ENCODE measurements at places on chromosomes 16 and 17.
A peak's percentile ranks its signal among the peaks of the same experiment; 100 is the strongest.

GRCh38 chr17:57251211-57251787, 5.0 kb upstream of the MSI2 start:
- DNase-seq: no peak

GRCh38 chr17:69962436-69962995, 112.5 kb upstream of the KCNJ16 start:
- no peak for DNase-seq

GRCh38 chr17:32356750-32357149, 6.8 kb downstream of the ZNF207 start:
- DNase-seq: no peak

GRCh38 chr17:55254375-55254774, 10.4 kb upstream of the HLF start:
- DNase-seq: no peak

DNA sequence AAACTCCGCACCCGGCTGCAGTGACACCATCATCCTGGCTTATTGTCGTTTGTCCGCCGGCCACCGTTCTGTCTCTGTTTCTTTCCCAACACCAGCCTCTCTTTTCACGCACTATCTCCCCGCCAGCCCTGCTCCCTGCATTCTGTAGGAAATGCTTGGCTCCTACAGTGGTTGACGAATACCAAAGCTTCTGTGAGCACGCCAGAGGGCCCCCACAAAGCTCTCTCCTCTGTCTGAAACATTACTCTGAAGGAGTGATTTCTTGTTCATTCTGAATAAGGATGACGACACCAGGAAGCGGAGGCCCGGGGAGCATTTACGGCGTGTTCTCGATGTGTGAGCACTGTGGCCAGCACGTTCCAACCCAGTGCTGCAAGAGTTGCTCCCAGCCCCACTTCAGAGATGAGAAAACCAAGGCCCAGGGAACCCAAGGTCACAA, 58.8 kb downstream of the ADCY9 start:
- no peak for DNase-seq

- no peak for DNase-seq
Measured at GRCh38 chr17:42817866-42818265, 6.2 kb downstream of the BECN1 start.

DNA sequence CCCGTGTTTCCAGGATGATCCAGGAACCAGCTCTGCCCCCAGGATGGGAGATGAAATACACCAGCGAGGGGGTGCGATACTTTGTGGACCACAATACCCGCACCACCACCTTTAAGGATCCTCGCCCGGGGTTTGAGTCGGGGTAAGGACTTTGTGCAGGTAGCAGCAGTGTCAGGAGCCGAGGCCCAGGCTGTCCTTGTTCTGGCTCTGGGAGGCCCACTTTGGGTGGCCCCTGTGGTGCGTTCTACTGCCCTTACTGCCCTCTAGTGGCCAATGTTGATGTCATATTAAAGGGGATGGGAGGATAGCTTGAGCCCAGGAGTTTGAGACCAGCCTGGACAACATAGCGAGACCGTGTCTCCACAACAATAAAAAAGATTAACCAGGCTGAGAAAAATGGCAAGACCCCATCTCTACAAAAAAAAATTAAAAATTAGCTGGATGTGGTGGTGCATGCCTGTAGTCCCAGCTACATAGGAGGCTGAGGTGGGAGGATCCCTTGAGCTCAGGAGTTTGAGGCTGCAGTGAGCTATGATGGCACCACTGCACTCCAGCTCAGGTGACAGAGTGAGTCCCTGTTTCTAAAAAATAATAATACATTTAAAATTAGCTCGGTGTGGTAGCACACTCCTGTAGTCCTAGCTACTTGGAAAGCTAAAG, 20.9 kb upstream of the CLEC18A start:
- DNase-seq: peak; percentile 53

- DNase-seq: no peak
Measured at GRCh38 chr16:46718214-46718613, 28.8 kb downstream of the ORC6 start.

DNA sequence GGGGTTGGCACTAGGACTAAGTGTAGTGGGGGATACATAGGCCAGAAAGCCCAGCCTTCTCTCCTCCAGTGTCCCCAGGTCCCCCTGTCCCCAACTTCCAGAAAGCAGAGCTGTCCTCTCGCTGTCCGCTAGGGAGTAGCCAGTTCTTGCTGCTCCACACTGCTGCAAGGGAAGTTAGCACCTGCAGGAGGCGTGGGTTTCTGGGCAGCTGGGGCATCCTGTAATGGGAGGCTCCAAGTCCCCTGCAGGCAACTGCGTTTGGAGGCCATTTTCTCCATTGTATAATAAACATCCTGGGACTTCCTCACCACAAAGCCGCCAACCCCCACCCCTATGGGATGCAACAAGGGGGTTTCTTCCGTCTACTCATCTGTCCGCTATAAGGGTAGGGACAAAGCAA, 1.7 kb downstream of the RPRML start:
- DNase-seq: no peak

DNA sequence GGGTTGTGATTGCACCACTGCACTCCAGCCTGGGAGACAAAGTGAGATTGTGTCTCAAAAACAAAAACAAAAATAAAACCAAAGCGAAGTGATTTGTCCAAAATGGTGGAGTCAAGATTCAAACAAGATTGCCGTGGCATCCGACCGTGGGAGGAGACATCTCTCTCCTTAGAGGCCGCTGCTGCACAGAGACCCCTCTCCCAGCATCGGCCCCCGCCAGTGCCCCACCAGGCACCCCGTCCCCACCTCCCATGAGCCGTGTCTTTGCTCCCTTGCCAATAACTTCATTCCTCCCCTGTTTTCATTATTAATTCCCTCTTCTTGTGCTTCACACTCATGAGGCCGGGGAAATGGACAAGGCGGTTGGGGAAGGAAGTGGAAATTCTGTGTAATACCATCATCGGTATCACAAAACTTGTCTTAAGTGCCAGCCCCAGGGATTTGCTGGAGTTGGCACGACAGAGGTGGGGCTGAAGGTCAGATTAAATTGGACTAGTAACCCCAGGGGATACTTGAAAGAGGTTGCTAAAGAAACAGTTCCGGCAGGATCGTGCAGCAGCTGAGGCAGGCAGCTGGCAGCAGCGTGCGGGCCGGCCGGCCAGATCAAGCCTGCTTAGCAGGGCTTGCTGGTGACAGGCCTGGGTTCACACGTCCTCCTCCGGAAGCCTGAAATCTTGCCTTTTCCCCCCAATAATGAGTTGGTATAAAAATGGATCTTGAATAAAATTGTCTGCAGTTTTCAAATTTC, 66.8 kb downstream of the RTN4RL1 start:
- DNase-seq: no peak

GRCh38 chr17:45867171-45867570, 22.5 kb downstream of the SPPL2C start:
- DNase-seq: no peak

- DNase-seq: no peak
Measured at GRCh38 chr17:77436481-77436880, 295.7 kb downstream of the SEC14L1 start.

DNA sequence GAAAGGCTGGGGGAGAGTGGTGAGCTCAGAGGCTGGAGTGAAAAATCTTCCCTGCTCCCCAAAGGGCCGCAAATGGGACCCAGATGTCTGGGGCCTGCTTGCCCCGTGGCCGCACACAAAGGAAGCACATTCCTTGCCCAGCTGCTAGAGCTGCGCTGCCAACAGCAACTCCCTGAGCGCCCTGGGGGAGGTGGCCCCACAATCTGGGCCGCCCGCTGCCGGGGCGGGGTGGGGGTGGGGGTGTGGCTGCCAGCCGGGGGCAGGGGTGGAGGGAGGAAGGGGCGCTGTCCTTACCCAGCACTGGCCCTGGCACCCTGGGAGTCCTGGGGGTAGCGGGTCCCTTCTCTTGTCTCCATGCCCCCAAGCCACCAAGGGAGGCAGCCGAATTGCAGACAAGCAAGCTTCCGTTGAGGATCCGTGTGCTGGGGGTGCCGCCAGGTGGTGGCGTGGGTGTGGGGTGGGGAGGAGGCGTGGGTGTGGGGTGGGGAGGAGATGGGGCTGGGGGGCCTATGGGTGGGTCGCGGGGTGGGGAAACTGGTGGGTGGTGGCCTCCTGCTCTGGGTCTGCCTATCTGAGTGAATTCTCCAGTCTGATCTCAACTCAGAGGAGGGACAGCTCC, 48.4 kb upstream of the PABPN1L start:
- DNase-seq: no peak

DNA sequence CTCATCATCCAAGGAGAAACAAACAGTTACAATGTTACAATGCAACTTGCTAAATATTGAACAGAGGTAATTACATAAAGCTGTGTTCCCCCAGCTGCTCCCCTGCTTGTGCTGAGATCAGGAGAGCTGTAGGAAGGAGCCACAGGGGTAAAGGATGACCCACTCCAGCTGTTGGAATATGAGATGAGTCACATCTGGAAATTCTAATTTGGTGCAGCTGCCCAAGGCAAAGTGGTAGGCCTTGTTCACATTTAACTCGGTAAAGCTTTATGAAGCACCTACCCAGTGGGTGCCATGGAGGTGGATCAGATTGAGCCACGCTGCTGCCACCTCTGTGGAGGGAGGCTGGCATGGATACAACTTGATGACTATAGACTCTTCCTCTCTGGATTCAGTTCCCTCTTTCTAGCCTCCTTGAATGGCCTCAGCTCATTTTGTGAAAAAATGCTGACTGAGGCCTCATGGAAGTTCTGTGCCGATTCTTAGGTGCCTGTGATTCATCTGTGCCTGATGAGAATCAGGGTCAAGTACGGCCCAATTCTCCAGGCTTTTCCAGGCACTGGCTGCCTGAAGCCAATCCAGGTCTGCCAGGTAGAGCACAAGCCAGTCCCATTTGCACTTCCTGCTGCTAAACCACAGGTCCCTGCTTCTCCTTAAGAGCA, 7.4 kb downstream of the ZNF689 start:
- no peak for DNase-seq

GRCh38 chr17:82003411-82004381, 19.0 kb downstream of the CENPX start:
- DNase-seq: no peak

GRCh38 chr16:23673971-23674614, 4.6 kb upstream of the PLK1 start:
- DNase-seq: no peak

DNA sequence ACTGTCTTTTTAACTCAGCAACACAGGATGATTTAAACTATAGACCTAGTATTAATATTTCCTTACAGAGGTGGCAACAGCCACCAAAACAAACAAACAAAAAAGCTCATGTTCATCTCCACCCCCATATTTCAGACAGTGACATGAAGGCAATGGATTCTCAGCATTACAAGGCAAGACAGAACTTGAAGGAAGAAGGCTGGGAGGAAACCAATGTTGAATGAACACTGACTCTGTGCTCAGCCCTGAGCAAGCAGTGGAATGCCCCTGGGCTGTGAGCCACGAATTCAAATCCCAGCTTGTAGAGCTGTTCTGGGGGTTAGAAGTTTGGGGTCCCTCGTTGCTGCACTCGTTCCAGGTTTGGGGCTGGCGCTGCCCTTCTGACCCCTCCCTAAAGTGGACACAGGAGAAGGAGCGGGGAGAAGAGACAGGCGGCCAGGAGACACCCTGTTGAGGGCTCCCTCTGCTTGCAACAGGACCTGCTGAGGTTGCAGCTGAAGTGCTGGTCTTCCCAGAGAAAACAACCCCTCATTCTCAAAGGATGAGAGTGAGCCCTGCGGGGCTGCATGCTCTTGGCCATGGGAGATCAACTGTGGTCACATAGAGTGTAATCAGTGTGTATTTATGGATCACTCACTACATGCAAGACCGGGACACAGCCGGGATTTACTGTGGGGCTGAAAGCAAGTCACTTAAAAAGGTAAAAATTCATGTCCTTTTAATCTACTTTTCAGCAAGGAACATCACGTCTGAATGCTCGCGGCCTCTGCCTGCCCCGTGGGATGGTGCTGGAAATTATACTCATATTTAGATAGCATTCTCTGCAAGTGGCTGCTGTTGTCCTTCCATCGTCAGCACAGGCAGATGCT, 34.3 kb downstream of the MYH3 start:
- no peak for DNase-seq

GRCh38 chr17:22251498-22251897, 559.2 kb downstream of the KCNJ18 start:
- DNase-seq: no peak

- DNase-seq: no peak
Measured at GRCh38 chr16:78732696-78733095, 633.2 kb downstream of the WWOX start.

GRCh38 chr17:9074131-9074530, 52.8 kb downstream of the NTN1 start:
- no peak for DNase-seq

DNA sequence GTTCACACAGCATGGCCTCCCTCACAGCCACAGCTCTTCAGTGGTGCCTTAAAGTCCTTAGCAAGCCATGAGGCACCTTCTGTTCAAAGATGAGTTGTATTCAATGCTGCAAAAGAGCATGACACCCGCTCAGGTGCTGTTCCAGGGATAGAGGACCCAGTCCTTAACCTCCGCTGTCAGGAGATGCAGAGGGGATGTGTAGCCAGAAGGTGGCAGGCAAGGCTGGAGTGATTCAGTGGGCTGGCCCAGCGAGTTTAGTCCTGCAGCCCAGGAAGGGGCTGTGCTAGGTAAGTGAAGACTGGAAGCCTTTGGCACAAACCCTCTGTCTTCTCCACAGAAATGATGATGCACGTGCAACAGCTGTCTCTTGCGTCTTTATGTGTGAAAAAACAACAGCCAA, 25.0 kb upstream of the ADAM11 start:
- no peak for DNase-seq

DNA sequence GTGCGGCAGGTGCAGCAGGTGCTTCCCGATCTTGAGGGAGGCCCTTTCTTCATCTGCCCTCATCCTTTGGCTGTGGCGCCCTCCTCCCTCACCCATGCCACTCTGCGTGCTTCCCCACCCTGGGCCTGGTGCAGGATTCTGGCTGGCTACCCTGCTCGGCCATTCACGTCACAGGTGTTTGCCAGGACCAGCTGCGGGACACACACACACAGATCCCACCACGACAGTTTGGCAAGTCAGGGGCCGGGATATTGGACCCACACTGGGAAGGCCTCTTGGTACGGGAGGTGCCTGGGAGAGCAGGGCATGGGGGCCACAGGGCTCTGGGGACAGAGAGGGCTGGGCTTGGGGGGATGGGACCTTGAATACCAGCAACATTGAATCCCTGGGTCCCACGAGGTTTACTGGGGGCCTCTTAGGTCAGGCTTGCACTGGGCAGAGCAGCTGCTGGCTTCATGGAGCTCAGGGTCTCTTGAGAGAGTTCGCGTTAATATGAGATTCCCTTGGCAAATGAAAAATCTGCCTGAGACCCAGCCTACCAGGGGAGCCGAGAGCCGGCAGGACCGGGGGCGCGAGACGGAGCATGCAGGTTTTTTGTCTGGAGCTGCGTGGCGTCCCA, 15.1 kb downstream of the ADCY7 start:
- no peak for DNase-seq

GRCh38 chr17:79667746-79668145, 56.9 kb upstream of the RBFOX3 start:
- DNase-seq: no peak

GRCh38 chr17:61081959-61082358, 317.7 kb upstream of the TBX2 start:
- no peak for DNase-seq

Measured in activated CD8-positive, alpha-beta memory T cell treated with anti-CD3 and anti-CD28 coated beads, Interleukin-2, amount 10 ng/mL, durations not matched to agents 7 days and 5 days (primary cell).